ENCODE measurements at places on chromosomes 13 and 19. TPM values are rescaled to one million over a fixed set of nuclear protein-coding genes. Genes with fewer than 3 reads are reported as not detected.

- DNase-seq: no peak
Measured at GRCh38 chr19:18551631-18552030, 6.0 kb upstream of the KXD1 start.

GRCh38 chr13:43306372-43306771 lies 283.0 kb downstream of the DNAJC15 start:
- DNase-seq: no peak

- no peak for DNase-seq
Measured at GRCh38 chr19:48661711-48662090, 11.1 kb downstream of the NTN5 start.

Gene RNF113B
- total RNA-seq: not detected
